Activated T-cell treated with anti-CD3 and anti-CD28 coated beads, Interleukin-2, amount 50 U/mL, for 72 hours (primary cell): ENCODE measurements at places on chromosomes 4 and X. TPM values are rescaled to one million over a fixed set of nuclear protein-coding genes. Genes with fewer than 3 reads are reported as not detected.

The HMX1 gene
- not detected for total RNA-seq

The USO1 gene
- total RNA-seq, result 51.7 TPM

The AFP gene
- total RNA-seq, result not detected

The DCHS2 gene
- total RNA-seq, result not detected

The TNIP3 gene
- 2.3 TPM for total RNA-seq

- DNase-seq, result no peak
Observed at GRCh38 chrX:139828033-139828432, 104.8 kb downstream of the ATP11C start.

DNA sequence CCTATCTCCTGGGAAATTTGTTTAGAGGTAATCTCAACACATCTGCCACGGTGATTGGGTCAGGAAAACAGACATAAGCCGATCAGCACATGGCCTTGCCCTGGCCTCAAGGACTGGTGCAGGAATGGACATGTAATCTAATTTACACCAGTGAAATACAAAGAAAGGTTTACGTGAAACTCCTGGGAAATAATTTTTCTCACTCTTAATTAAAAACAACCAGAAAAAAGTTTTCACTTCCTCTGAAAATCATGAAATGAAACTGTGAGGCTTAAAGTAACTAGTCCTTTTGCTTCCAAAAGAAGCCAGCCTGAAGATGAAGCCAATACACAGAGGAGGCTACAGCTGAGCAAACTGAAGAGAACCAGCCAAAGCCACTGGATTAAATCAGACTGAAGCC lies 154.1 kb upstream of the FAM241A start:
- DNase-seq, result no peak

- no peak for DNase-seq
Observed at GRCh38 chr4:57103051-57103450, 7.1 kb downstream of the IGFBP7 start.

DNA sequence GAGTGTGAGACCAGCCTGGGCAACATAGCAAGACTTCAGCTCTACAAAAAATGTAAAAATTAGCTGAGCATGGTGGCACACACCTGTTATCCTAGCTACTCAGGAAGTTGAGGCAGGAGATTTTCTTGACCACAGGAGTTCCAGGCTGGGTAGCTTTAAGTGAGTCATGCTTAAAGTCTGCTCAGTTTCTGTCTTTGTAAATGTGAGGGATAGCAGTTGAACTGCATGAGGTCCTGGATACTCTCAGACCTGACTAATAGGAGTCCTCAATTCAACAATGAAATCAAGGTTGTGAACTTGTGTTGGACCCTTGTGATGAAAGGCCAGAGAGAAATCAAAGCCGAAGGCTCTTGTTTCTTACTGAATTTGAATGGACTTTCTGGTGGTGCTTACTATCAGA lies 45.2 kb downstream of the STARD8 start:
- DNase-seq, result no peak
